CD4-positive, alpha-beta T cell treated with Interferon gamma for 1 hour (primary cell): ENCODE measurements at places on chromosomes 6 and 20.

DNA sequence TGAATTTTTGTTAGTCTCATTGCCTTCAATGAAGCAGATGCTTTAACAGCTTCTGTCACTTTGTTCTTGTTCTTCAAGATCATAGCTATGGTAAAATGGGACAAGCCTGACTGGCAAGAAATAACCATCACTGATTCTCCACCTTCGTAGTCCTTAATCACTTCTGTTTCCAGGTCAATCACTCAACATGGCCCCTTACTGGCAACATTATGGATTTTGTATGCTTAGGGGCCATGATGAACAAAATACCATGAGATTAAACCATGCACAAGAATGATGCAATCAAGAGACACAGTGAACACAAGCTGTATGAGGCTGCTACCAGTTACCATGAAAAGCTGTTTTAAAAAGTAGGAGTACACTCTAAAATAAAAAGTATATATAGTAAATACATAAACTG, 32.8 kb downstream of the ADNP start:
- no peak for DNase-seq

DNA sequence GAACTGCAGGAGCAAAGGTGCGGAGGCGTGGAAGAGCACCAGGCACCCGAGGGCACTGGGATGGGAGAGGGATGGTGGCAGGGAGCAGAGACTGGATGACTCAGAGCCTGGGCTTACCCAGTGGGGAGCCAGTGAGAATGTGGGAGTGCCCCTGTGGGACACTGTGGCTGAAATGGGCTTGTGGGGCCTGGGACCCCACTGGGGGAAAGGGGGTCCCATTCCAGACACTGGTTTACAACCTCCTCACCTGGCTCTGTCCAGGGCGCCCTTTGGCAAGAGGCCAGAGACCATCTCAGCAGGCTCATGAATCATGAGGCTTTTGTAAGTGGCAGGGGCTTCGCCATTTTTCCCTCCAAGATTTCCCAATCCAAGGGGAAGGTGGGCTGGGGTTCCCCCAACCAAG, 124.0 kb upstream of the MAFB start:
- DNase-seq, result no peak

DNA sequence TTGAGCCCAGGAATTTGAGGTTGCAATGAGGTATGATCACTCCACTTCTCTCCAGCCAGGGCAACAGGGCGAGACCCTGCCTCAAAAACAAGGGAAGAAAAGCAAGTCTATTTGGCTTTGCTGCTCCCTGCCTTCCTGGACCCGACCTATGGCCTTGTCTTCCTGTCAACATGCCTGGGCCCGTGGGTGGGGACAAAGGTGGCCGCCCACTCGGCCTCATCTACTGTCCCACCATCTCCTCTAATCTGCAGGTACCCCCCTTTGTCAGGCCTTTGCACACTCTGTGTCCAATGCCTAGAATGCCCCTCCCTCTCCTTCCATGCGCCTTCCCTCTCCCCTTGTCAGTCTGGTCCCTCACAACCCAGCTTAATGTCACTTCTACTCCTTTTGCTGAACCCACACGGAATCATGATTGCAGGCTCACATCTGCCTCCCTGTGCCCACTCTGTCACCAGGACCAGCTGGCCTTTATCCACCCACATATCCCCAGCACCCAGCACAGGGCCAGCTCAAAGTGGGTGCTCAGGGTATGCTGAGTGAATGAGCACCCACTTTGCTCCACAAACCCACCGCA, 40.3 kb downstream of the MDFI start:
- DNase-seq, result no peak

DNA sequence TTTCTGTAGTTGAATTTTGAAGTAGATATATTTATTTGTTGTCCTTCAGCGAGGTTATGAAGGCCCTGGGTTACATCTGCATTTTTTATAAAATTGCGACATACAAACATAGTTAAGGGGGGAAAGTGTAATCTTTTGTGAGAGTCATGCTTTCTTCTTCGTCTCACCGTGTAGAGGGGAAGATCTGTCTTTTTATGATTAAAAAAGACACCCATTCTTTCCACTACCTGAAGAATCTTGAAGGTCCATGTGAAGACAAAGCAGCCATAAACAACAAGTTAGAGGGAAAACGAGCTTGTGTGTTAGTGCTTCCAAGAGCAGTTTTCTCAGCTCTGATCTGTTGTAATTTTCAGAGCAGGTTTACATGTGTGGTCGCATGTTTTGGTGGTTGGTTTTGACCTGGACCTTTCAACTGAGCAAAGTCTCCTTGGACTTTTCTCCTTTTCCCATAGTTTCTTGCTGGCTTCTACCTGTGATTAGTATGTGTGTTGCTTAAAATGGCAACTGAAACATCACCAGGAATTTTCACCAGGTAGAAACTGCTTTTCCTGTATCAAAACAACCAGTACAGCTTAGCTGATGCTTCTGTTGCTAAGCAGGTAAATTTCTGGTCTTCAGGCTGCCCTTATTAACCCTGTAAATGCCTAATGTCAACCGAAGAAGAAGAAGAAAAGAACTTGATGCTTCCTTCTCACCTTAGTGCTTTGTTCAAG, 37.3 kb downstream of the RREB1 start:
- no peak for DNase-seq

DNA sequence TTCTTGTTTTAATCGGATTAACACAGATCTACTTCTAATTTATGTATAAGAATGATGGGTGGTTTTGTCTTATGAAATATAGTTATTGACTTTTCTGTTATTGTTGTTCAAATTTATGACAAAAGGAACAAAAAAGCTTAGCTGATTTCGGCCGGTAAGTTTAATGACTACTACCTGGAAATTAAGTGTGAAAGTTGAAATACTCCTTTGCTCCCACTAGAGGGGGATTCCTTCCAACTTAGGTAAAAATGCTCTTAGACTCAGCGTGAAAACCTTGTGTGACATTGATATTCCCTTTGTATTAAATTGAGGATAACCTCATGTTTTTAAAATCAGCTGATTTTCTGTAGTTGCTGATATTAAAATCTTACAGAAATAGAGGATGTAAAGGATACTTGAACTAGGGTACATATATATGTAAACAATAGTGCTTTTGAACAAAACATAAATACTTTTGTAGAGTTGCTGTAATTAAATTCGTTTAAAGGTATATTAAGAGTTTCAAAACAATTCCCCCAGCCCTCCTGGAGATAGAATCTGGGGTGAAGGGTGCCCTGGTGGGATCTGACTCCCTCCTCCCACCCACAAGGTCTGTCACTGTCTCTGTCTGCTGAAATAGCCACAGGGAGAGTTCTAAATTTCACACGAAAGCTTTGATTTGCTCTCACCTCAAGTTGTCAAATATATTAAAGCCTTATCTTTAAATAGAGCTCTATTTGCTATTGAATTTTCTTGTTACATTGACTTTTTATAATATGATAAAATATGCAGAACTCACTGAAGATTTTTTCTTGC, 257.5 kb downstream of the ARID1B start:
- DNase-seq, result no peak

DNA sequence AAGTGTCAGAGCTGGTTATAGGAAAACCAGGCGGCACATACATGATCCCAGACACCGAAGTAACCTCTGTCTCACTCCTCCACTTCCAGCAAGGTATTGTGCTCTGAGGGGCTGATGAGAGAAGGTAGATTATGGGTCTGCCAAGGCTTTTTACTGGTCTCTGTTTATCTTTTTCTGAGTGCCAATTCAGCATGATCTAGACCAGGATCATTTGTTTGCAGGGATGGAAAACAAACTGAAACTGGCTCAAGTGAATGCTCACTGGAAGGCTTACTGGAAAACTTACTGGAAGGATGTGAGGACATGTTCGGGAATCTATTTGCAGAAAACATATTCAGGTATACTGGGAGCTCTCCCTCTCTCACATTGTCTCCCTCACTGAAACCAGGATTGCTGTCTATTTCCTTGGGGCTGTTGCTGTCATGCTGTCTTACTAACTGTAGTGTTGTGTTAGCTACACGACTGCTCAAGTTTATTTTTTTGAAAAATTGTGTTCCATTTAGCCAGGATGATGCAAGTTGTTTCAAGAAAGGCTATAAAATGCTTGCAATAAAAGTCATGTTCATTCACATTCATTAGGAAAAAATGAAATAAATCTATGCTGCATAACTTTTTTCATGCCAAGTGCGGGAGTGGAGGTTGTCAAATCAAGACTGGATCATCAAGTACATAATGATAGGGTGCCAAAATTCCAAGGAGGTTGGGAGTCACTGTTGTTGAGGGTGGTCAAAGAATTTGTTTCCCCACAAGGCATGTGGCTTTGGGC, 37.0 kb downstream of the KLHL31 start:
- no peak for DNase-seq

GRCh38 chr20:4217349-4217841, 202.0 kb upstream of the RNF24 start:
- DNase-seq, result no peak

DNA sequence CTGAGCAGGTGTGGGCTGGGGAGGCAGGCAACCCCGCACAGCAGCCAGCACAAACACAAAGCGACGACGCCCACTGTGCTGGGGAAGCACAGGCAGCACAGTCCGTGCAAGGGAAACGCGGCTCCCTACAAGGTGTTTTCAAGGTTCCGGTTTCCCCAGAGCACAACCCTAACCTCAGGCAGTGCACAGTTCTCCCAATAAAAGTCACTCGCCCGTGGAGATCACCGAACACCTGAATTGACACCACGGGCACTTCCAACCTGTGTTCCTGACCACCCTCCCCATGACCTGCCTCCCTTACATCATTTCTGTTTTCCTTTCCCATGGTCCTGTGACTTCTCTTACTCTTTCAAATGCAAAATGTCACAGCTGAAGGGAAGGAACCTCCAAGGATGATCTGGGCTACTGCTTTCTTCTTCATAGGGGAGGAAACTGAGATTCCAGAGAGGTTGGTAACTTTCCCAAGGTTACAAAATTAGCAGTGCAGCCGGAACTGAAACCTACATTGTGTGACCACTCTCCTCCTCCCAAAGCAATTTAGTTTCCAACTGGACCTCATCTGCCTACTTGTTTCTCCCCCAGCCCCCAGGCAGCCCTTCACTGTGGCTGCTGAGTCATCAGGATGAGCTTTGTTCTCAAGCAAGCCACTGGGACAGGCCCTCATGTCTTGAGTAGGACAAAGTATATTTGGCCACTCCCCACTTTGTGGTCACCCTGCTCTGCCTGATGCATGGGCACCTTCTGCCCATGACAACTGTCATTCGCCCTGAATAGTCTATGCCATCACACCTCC, 125.3 kb downstream of the ATXN1 start:
- no peak for DNase-seq

GRCh38 chr20:6919792-6920468, 152.4 kb downstream of the BMP2 start:
- DNase-seq, result no peak

- no peak for DNase-seq
These were observed 274.8 kb upstream of the EXOC2 start for GRCh38 chr6:967701-968100.

DNA sequence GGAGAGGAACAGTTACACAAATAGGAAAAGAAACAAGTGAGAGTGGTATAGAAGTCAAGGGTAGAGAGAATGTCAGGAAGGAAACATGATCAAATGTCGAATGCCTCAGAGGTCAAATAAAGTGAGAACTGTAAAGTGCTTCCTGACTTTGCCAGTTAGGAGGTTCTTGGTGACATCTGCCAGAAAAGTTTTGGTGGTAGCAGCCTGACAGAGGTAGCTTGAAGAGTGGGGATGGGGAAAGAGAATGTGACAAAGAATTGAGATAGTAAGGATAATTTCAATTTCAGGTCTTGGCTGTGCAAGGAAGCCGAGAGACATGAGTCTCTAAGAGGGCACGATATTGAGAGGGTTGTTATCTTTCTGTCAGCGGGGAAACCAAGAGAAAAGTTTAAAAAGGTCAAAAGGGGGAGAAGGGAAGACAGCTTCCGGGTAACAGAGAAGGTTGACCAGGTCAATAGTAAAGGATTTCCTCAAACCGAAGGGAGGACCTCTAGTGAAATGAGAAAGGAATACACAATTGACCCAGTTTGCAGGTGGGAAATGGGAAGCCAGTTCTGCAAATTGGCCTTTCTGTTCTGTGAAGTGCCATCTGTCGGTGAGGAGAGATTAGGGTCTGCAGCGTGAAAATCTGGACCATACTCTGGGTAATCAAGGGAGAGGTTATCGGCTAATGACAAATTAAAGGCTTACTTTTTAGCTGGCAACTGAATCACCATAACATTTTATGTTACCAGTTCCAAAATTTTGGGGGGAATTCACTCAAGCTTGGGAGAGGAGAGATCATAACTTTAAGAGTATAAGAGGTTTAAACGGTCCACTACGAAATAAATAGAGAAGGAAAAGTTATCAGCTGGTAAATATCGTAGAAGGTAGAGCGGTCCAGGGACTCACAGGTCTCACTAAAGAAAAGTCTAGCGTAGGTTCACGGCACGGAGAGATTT, 973 bp upstream of the BRD2 start:
- DNase-seq, result peak; percentile 37

GRCh38 chr6:106715922-106716321, 86.5 kb downstream of the QRSL1 start:
- DNase-seq, result no peak

- DNase-seq, result no peak
These were observed 107.1 kb downstream of the HFE start for GRCh38 chr6:26194329-26194701.

- no peak for DNase-seq
These were observed 9.2 kb downstream of the SCGN start for GRCh38 chr6:25661129-25661779.

- DNase-seq, result no peak
These were observed 500 bp downstream of the LTV1 start for GRCh38 chr6:143843677-143843999.

DNA sequence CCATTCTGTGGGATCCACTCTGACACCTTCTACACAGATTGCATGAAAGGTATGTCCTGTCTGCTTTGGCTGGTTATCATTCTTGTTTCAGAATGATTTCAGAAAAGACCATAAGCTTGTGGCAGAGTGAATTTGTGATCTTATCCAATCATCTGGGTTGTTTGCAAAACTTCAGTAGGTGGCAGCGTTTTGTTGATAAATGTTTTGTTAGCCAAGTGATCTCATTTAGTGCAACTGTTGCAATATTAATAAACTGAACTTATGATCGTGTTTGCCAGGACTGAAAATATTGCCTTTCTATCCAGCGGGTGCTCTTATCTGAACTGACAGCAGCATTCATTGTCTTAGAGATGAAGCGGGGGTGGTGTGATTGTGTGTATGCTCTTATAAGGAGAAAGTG, 613.2 kb upstream of the NOX3 start:
- DNase-seq, result no peak

GRCh38 chr20:9918348-9918747, 79.5 kb upstream of the PAK5 start:
- DNase-seq, result no peak
